WTC11 (cell line): ENCODE measurements at places on chromosomes 6 and 20. TPM values are rescaled to one million over a fixed set of nuclear protein-coding genes. Genes with fewer than 3 reads are reported as not detected.

- no peak for DNase-seq
Observed at GRCh38 chr20:57002066-57002570, 264.3 kb downstream of the BMP7 start.

Gene TMEM244
- not detected in 3 replicates for total RNA-seq

DNA sequence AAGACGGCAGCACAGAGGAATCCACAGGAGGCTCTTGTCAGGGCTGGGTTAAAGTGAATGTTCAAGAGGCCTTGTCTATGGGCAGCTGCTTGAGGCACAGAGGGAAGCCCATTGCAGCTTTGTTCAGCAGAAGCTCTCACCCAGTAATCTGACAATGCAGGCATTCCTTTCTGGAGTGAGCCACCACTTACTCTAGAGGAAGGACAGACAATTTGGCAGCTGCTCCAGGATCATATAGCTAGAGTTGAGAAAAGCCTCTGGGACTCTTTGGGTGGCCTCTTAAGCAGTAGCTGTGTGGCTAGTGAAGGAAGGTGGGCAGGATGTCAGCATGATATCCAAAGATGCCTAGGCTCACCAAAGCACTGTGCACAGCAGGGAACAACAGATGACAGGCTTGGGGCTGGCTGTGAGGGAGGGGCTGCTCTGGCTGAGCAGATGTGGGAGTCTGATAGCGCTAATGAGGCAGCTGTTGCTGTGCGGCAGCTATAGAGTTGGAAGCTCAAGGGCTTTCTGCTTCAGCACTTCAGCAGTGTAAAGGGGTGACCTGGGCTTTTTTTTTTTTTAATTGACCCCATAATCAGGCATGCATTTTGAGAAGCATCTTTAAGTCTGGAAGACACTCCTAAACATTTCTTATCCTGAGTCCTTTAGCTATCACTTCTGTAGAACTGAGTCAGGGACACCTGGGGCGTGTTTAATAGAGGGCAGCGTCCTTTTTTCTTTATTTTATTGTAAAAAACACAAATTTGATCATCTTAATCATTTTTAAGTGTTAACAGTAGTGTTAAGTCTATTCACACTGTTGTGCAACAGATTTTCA, 27.2 kb downstream of the CMTR1 start:
- no peak for DNase-seq

DNA sequence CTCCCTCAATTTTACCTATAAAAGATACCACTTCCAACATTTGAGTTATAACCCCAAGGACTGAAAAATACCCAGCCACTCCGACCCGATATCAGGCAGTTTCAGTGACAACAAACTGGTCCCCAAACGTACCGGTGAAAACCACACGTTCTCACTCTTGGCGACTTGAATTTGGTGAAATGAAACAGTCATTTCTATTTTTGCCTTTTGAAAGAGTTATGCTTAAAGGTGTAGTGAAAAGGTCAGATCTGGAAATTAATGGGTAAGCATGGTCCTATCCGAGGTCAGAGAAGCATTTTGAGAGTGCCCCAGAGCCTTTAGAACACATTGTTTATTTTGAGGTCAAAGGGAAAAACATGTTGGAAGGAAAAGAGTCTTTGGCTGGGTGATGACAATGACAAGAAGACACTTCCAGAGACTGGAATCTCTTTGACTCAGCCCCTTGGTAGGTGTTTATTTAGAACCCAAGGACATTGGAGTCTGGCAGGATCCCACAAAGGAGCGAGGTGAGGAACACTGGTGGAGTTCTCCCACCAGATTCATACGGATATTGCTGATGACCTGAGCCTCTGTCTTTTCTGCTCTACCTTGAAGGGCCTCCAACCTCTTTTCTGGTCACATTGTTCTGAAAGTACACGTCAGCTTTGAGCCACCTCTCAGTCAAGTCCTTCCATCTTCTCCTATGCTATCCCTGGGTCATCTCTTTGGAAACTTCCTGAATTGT, 235.0 kb downstream of the GMPR start:
- DNase-seq: no peak

DNA sequence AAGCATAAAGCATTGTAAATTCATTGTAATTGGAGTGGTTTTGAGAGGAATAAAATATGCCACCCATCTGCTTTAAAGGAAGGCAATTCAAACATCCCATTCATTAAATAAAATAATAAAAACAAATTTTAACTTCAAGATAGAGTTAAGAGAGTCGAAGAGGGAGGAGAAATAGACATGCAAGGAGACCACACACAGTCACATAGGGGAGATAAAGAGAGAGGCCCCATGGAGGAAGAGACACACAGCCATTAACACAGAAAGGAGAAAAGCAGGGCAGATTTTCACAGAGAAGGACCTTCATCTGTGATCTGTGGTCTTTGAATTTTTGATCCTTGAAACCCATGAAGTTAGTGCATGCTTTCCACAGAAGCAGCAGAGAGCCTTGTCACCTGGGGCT, 214.3 kb upstream of the TCF21 start:
- no peak for DNase-seq
